ENCODE measurements at places on chromosomes 5 and 9.
A peak's percentile ranks its signal among the peaks of the same experiment; 100 is the strongest.

DNA sequence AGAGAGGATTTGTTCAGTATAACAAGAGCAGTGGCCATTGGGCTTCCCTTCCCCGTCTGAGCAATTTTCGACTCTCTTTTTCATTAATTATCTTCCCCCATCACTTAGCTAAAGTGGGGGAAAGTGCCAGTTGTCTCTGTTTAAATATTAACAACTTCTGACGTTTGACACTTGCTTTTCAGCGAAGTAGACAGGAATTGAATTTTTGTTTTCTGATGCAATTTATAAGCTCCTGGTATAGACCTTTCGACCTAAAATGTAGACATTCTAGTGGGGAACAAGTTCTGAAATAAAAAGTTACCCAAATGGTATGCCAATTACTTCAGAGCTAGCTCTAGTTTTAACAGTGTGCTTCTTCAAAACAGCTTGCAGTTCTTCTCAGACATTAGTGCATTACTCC is 100.6 kb downstream of the ITGA1 start:
- DNase-seq: no peak

GRCh38 chr9:69965416-69966145 is 78.1 kb upstream of the MAMDC2 start:
- no peak for DNase-seq

DNA sequence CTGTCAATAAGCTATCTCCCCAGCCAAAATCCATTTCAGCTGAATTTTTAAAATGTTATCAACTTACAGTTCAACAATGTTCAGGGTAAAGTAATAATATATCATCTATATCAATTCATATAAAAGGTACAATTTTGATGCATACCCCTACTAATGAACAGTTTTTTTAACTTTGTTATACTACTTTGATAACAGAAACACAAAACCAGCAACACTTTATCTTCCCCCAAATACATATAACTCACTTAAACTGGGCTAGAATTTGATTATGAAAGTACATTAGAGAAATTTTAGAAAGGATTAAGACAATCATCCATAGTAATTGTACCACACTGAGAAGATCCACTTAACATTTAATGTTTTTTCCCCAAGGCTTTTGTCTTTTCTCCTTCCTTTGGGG is 5.1 kb downstream of the CDO1 start:
- DNase-seq: no peak

DNA sequence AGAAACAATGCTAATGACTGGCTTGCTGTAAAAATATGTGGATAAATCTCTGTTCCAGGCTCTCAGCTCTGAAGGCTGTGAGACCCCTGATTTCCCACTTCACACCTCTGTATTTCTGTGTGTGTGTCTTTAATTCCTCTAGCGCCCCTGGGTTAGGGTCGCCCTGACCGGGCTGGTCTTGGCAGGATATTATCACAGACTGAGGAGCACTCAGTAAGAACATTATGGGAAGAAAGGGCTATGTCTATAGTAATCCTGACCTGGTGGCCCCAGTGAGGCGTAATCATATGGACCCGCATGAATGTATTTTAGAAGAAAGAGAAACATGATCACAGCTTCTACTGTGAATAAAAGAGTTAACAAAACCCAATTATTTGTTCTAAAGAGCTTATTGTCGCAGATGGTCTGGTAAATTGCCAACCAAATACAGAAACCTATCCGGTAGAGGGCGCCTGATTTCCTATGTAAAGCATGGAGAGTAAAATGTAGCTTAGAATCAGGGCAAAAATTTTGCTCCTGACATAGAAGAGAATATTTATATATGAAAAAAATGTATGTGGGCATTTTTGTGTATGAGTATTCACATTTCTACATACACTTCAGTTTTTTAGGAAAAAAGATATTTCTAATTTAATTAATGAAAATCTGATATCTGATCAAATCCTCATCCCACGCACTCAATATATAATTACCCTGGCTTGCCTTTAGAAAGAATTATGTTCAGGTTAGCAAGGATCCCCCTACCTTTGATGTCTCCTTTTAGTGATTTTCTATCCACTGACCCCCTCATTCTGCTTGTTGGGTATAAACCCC is 5.8 kb upstream of the IFNA1 start:
- peak; percentile 78 for DNase-seq

GRCh38 chr9:136659861-136660784 is 2.6 kb upstream of the EGFL7 start:
- no peak for DNase-seq

DNA sequence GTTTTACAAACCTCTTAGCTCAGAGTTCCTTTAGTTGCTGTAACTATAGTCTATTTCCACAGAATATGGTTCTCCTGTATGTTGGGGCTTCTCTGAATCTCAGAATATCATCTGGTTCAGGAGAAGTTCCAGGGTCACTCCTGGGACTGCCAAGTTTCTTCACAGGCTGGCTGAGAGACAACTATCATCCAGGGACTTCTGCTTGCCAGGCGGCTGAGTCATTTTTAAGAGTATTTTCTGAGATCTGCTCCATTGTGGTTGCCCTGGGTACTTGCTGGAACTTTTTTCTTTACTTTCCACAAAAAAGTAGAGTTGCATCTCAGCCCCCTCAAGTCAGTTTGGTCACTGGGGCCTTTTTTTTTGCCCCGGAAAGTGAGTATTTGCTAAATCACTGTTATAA is 566.5 kb downstream of the LRRC70 start:
- no peak for DNase-seq

- no peak for DNase-seq
These were observed at the start of gene NTRK2 for GRCh38 chr9:84669288-84670137. Gene NTRK2, plus strand, starts transcription at chr9:84669729. Its CDS starts 1,020 bp downstream, at chr9:84670749.

DNA sequence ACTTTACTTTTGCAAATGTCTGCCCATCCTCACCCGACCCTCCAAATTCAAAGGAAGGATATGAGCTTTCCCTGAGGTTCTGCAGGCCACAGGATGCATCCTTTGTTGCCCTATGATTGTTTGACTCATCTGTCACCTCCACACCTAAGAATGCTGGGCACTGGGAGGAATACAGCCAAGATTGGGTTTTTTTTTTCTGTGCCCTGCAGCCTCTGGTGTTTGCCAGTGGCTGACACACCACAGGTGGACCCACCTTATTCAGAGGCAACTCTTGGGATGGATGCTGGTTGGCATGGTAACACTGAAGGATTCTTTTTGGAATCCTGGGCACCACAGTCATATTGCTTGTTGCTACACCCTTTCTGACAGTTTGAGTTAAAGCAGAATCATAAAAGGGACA is 29.7 kb downstream of the C9orf152 start:
- DNase-seq: no peak

- no peak for DNase-seq
These were observed 17.0 kb upstream of the MSMP start for GRCh38 chr9:35771075-35771433.

DNA sequence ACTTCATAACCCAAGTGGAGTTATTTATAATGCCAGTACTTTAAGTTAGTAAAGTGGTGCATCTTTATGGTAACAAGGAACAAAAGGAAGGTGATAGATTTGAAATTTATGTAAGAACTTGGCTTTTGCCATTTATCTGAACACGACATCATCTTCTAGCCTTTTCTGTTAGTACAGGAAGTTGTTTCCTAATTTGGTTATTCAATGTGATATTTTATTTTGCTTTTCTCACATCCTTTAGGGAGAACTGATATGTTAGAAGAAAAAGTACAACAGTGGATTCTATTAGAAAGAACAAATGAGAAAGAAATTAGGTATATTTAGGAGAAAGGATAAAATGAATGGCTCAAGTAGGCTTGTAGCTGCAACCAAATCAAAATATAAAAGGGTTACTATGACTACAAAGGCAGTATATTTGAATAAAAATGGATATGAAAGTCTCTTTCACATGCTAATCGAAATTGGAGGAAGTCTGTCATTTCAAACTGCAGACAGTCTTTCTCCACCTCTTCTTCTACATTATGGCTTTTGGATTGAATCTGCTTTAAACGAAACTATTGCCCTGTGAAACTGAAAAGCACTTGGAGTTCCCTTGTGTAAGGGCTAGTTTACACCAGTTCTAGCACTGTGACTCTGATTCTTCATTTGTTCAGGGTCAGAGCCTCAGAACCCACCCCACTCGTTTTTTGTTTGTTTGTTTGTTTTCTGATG is 18.5 kb upstream of the SLC24A2 start:
- DNase-seq: no peak

GRCh38 chr9:84218322-84218721 is 122.2 kb downstream of the SLC28A3 start:
- no peak for DNase-seq

DNA sequence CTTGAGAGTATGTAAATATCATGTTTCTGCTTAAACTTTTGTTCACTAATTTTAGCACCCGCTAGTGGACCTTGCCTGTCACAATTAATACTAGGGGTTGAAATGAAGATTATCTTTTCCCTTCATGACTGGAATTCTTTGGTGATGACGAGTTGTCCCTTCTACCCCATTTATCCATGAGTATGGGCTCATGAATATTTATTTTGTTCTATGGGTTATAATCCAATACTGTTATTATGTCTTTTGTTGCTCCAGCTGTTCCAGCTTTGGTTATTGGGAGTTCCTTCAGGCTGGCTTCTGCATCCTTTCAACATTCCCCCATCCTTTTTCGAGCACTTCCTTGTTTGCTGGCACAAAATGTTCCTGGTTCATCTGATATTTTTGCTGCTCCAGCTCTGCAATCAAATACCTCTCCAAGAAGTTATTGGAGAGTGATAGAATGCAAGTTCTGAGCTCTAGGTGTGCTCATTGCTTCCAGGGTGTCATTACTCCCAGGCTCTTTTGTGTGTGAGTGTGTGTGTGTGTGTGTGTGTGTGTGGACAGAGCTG is 19.7 kb upstream of the ARHGEF28 start:
- DNase-seq: no peak

GRCh38 chr5:14668181-14668591 is 3.7 kb downstream of the OTULIN start:
- DNase-seq: no peak

- no peak for DNase-seq
These were observed 65.4 kb downstream of the MVB12B start for GRCh38 chr9:126391713-126392661.

DNA sequence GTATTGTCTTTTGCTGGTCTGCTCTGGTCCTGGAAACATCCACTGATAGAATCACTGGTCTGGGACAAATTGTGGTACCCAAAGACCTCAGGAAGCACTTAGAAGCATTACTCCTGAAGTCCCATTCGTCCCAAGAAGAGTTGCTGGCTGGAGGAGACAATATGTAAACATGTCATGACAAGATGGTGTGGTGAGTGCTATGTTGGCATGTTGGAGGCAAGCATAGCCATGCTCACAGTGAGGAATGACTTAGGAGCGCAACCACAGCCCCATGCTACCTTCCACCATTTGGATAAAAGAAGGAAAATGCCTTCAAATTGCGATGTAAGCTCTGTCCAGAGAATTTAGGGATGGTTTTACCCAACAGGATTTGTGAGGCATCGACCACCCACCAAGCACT is 115.8 kb upstream of the STC2 start:
- no peak for DNase-seq

GRCh38 chr9:15578714-15579113 is 25.9 kb downstream of the CCDC171 start:
- no peak for DNase-seq

- no peak for DNase-seq
These were observed 7.8 kb downstream of the IGFBPL1 start for GRCh38 chr9:38416461-38416860.

GRCh38 chr9:137383081-137383783 is 39.7 kb downstream of the EXD3 start:
- no peak for DNase-seq

- DNase-seq: peak; percentile 69
These were observed 21.6 kb downstream of the BHMT start for GRCh38 chr5:79133121-79133656.

- DNase-seq: peak; percentile 89
These were observed 8.5 kb upstream of the NFIB start for GRCh38 chr9:14322211-14323082.

GRCh38 chr9:108702681-108703080 is 153.1 kb downstream of the ACTL7B start:
- DNase-seq: no peak

GRCh38 chr5:2847608-2848007 is 96.1 kb upstream of the IRX2 start:
- DNase-seq: no peak

- no peak for DNase-seq
These were observed 155.6 kb upstream of the PANK3 start for GRCh38 chr5:168734620-168735300.

DNA sequence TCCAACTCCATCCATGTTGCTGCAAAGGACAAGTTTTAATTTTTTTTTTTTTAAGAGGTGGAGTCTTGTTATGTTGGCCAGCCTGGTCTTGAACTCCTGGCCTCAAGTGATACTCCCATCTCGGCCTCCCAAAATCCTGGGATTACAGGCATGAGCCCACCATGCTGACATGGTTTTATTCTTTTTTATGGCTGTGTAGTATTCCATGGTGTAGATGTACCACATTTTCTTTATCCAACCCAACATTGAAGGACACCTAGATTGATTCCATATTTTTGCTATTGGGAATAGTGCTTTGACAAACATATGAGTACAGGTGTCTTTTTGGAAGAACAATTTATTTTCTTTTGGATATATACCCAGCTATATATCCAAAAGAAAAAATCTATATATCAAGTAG is 6.1 kb upstream of the POC5 start:
- DNase-seq: no peak

- DNase-seq: no peak
These were observed 233.6 kb downstream of the MARCHF11 start for GRCh38 chr5:15946026-15946425.

- DNase-seq: no peak
These were observed 39.1 kb downstream of the PCDH1 start for GRCh38 chr5:141839015-141839513.

DNA sequence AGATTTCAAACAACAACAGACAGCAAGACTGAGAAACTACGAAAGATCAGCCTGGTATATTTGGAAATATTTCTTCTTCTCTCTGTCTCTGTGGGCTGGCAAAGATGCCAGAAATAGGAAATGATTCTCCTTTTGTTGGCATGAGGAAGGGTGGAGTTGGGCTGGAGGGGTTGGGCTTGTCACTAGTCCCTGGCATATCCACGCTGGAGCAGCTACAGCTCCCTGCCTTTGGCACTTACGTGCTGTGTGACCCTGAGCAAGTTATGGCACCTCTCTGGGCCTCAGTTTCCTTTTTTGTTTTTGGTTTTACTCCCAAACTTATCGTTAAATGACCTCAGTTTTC is 354 bp upstream of the KCNMB1 start:
- DNase-seq: peak; percentile 80

DNA sequence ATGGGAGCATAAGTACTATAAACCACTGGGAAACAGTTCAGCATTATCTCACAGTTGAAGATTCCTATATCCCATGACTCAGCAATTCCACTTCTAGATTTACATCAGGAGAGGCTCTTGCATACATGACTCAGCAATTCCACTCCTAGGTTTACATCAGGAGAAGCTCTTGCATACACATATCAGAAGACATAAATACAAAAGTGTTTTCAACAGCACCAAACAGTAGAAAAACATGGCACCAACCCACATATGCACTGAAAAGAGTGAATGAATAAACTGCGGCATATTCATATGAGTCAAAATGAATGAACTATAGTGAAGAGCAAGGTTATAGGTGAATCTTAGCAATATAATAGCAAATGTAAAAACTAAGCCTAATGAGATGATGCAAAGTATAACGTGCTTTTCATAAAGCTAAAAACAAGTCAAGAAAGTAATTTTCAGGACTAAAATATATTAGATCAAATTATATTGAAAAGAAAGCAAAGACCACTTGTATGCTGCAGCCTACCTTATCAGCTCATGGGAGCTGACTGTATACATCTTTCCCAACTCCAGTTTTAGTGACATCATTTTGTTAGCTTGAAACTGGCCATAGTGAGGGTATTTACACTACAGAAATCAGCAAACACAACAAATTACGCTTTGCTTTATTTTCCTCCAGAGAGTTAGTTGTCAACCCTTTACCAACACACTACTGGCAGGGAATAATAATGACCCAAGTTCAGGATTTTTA is 95.8 kb downstream of the ANKRD18B start:
- DNase-seq: peak; percentile 60
